ENCODE measurements at places on chromosomes 13 and 19. TPM values are rescaled to one million over a fixed set of nuclear protein-coding genes. Genes with fewer than 3 reads are reported as not detected.
A peak's percentile ranks its signal among the peaks of the same experiment; 100 is the strongest.

ZNF737 gene
- 21.2 TPM for polyA plus RNA-seq

DNA sequence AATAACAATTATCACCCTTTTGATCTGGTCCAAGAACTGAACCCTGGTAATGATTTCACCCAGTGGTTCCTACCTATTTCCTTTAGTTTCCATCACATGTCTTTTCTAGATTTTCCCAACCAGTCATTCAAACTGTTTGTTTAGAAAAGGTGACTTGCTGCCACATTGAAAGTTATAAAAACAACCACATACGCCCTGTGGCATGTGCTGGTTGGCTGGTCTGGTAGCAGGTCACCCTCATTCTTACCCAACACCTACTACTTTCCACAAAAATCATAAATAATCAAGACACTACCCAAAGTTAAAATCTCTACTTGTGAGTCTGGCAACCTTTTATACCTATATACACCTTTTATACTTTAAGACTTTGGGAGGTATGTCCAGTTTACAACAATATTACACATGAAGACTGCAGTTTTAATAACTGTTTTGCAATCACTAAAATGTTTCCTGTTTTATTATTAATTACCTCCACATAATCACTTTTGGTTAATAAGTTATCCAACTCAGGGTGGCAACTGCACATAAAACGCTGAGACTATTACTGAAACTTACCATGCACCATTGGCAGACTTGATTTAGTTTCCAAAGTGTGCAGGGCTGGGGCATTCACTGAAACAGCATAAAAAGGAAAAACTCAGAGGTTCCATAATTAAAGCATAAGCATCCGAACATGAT is 38.9 kb downstream of the DZIP1 start:
- no peak overlapping the region for H3K4me3 ChIP-seq
- DNase-seq = peak; percentile 16
- peaks cover 15% of the 10 kb centered on the region for H3K4me1 ChIP-seq
- H3K36me3 ChIP-seq = no peaks in the 10 kb centered on the region
- peak overlapping the region; percentile 43 for H3K27ac ChIP-seq

GALP gene
- not detected for polyA plus RNA-seq

GRCh38 chr19:29397748-29398147 is 128.0 kb upstream of the VSTM2B start:
- H3K4me1 ChIP-seq = no peaks in the 10 kb centered on the region
- no peaks in the 10 kb centered on the region for H3K36me3 ChIP-seq
- DNase-seq = no peak
- H3K27ac ChIP-seq = no peak overlapping the region

- H3K4me1 ChIP-seq = no peaks in the 10 kb centered on the region
- H3K27me3 ChIP-seq = no peaks in the 10 kb centered on the region
- H3K27ac ChIP-seq = no peak overlapping the region
Observed at GRCh38 chr19:17625043-17625442, 63.1 kb downstream of the UNC13A start.

DCT gene
- polyA plus RNA-seq = 0.13 TPM

DNA sequence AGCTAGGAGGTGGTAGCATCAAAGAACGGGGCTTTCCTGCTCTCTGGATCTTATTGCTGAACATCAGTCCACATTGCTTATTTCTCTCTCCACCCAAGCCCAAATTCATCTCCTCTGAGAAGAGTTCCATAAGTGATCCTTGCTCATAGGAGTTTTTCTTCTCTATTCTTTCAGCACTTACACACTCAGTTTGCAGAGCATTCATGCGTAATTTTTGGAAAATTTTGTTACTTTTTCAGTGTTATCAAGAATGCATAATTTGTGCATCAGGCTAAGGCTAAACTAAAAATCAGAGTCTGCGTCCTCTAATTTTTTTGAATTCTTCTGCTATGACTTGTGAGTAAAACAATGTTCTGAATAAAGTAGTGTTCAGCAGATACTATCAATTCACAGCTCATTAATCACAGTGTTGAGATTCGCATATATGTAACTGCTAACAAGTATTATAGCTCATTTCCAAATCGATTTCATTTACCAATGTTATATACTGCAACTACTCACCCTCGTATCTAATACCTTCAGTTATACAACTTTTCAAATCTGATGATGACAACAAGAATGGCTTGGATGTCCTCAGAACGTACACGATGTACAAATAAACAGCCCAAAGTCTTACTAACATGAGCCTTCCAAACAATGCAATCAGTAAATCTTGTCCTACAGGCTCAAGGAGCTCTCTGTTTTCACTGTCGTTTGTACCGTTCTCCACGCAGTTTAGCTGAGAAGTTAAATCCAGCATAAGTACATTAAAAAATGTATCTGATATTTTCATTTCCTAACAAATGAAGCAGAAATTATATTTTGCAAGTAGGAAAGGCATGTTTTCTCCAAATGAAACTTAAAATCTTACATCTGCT is 36.4 kb upstream of the STARD13 start:
- H3K36me3 ChIP-seq = no peaks in the 10 kb centered on the region
- no peaks in the 10 kb centered on the region for H3K27me3 ChIP-seq
- no peak for DNase-seq
- no peaks in the 10 kb centered on the region for H3K4me1 ChIP-seq

INSR gene
- polyA plus RNA-seq = 27.7 TPM

GRCh38 chr13:23436680-23437079 is 3.2 kb upstream of the SACS start:
- H3K27ac ChIP-seq = no peak overlapping the region
- peaks cover 24% of the 10 kb centered on the region for H3K27me3 ChIP-seq
- H3K4me1 ChIP-seq = no peaks in the 10 kb centered on the region
- no peak for DNase-seq
- no peaks in the 10 kb centered on the region for H3K36me3 ChIP-seq
- H3K4me3 ChIP-seq = no peak overlapping the region

CSNK1A1L gene
- polyA plus RNA-seq = not detected

DNA sequence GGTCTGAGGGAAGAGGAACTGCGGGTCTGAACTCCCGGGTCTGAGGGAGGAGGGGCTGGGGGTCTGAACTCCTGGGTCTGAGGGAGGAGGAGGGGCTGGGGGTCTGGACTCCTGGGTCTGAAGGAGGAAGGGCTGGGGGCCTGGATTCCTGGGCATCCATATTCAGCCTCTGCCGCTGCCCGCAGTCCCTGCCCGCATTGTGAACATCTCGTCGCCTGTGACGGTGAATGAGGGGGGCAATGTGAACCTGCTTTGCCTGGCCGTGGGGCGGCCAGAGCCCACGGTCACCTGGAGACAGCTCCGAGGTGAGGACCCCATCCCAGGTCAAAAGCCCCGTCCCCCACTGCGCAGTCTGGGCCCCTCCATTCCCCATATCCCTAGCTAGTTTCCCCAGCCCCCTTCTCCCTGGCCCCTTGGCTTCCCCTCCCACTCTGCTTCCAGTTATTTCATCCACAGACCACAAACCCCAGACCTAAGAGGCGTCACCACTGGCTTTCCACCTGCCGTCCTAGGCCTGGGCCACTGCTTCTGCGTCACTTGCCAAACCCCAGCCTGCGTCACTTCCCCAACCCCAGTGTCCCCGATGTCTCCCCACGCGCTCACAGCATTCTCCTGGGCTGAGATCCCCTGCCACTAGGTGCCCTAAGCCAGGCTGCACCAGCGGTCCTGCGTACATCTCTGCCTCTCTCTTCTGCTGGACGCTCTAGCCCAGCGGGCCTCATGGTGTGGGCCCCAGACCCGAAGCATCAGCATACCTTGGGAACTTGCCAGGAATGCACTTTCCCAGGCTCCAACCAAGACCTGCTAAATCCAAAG is 13.9 kb downstream of the IGLON5 start:
- no peak overlapping the region for H3K27ac ChIP-seq
- H3K36me3 ChIP-seq = no peaks in the 10 kb centered on the region
- DNase-seq = no peak

Data from large intestine (tissue), 12 donors.